IMR-90 (cell line): ENCODE measurements at places on chromosomes 7 and 10. TPM values are rescaled to one million over a fixed set of nuclear protein-coding genes. Genes with fewer than 3 reads are reported as not detected.

The IFIT1B gene
- not detected in 2 replicates for total RNA-seq

The KLF14 gene
- not detected in 2 replicates for total RNA-seq

The HYAL4 gene
- not detected in 2 replicates for total RNA-seq

The GHRHR gene
- total RNA-seq, result not detected in 2 replicates

The OPALIN gene
- not detected in 2 replicates for total RNA-seq

The POMZP3 gene
- total RNA-seq, result 1.1 and 1.4 TPM in 2 replicates

The GIMAP6 gene
- not detected in 2 replicates for total RNA-seq

The NRAP gene
- total RNA-seq, result not detected in 2 replicates

The TWIST1 gene
- 5.4 and 18.6 TPM in 2 replicates for total RNA-seq

The TLX1 gene
- total RNA-seq, result not detected in 2 replicates

The HMX3 gene
- not detected in 2 replicates for total RNA-seq

The STEAP2 gene
- 3.9 and 4.2 TPM in 2 replicates for total RNA-seq

The ITIH5 gene
- total RNA-seq, result under 0.01 TPM in 2 replicates

The TRIM50 gene
- total RNA-seq, result not detected in 2 replicates

The PSTK gene
- total RNA-seq, result 4.1 and 4.7 TPM in 2 replicates

The THSD7A gene
- under 0.01 and 0.18 TPM in 2 replicates for total RNA-seq

The PNLIPRP2 gene
- not detected in 2 replicates for total RNA-seq

The SMO gene
- total RNA-seq, result 15.3 and 18.5 TPM in 2 replicates

The NXPH1 gene
- total RNA-seq, result not detected in 2 replicates

The EPHB4 gene
- 35.0 and 36.4 TPM in 2 replicates for total RNA-seq

The SLIT1 gene
- under 0.01 TPM in 1 of 2 replicates, not detected in the other for total RNA-seq

The LGI1 gene
- not detected in 2 replicates for total RNA-seq

The FAM131B gene
- total RNA-seq, result 2.5 and 3.4 TPM in 2 replicates

The NKX2-3 gene
- not detected in 2 replicates for total RNA-seq
